Renal cortical epithelial cell (primary cell): ENCODE measurements at places on chromosomes 11 and 22. TPM values are rescaled to one million over a fixed set of nuclear protein-coding genes. Genes with fewer than 3 reads are reported as not detected.

GRCh38 chr22:39175353-39176142 is 23.1 kb upstream of the CBX7 start:
- DNase-seq = no peak

The SYVN1 gene
- total RNA-seq = 17.2 and 49.8 TPM in 2 replicates

The CLCF1 gene
- 13.9 and 22.7 TPM in 2 replicates for total RNA-seq

- DNase-seq = no peak
Measured at GRCh38 chr11:46114378-46114777, 6.9 kb downstream of the PHF21A start.

DNA sequence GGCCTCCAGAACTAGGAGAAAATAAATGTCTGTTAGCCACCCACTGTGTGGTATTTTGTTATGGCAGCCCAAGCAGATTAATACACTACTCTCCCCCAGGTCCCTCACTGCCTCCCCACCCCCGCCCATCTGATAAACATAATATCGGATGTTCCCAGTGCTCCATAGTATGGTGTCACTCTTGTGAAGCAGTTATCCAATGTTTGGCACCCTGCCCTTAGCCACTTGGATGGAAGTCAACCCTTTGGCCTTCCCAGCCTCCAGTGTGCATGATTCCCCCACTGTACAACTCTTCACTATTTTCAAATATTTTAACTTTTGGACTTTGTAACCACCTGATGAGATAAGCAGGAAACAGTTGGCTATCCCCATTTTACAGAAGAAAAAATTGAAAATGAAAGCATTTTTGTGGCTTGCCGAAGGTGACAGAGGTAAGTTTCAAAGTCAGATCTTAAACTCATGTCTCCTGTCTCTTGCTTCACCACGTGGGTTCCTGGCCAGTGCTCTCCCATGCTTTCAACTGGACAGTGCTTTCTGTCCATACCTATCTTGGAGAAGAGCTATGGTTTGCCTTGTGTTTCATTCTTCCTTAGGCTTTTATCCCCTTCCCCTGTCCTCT is 53.2 kb downstream of the ALX4 start:
- no peak for DNase-seq

The FBXO7 gene
- 64.4 and 82.6 TPM in 2 replicates for total RNA-seq

The MUC6 gene
- not detected in 2 replicates for total RNA-seq

The DDTL gene
- 1.6 and 1.7 TPM in 2 replicates for total RNA-seq

DNA sequence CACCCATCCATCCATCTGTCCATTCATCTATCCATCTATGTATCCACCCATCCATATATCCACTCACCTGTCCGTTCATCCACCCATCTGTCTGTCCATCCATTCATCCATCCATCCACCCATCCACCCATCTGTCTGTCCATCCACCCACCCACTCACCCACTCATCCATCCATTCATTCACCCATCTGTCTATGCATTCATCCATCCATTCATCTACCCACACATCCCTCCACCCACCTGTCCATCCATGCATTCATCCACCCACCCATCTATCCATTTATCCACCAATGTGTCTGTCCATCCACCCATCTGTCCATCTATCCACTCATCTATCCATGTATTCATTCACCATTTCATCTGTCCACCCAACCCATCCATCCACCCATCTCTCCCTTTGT is 33.3 kb downstream of the NADSYN1 start:
- DNase-seq = no peak

The MMP3 gene
- not detected in 2 replicates for total RNA-seq

The PDGFD gene
- total RNA-seq = 4.2 and 8.7 TPM in 2 replicates

The CATSPERZ gene
- total RNA-seq = not detected in 2 replicates

The ALX4 gene
- total RNA-seq = not detected in 2 replicates

DNA sequence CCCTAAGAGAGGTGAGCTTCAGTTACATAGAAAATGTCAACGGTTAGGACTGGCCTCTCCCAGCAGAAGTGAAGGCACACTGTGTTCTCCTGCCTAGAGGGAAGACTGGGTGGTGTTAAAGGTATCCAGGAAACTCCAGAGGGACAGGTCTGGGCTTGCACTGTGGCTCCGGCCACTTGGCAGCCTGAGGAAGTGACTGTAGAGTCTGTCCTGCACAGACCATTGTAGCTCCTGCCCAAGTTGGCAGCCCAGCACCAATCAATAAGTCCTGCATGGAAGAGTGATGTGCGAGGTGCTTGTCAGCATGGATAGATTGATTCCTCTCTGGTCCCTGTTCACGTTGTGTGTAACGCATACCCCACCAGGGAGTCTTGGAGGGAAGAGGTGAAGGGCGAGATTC is 284.8 kb downstream of the TENM4 start:
- no peak for DNase-seq

The FGF3 gene
- not detected in 2 replicates for total RNA-seq

The IL17REL gene
- not detected in 2 replicates for total RNA-seq

DNA sequence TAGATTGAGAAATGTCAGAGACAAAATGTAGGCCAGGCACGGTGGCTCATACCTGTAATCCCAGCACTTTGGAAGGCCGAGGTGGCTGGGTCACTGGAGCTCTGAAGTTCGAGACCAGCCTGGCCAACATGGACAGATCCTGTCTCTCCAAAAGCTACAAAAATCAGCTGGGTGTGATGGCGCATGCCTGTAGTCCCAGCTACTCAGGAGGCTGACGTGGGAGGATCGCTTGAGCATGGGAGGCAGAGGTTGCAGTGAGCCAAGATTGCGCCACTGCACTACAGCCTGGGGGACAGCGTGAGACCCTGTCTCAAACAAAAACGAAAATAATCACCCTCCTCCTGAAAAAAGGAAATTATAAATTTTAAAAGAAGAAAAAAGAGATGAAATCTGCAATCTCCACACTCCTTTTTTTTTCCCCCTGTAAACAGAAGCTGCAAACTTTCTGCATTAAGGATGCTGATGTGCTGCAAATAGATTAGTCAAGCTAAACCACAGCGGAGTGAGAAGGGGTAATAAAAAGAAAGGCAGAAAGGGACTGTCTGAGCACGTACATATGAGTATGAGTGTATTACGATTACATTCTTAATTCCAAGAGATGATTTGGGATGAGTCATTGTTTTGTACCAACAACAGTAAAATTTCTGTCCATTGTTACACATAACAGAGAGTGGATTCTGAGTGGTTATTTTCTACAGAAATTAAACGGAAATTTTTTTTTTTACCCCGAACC is 87.3 kb downstream of the SIK3 start:
- DNase-seq = peak; percentile 86

DNA sequence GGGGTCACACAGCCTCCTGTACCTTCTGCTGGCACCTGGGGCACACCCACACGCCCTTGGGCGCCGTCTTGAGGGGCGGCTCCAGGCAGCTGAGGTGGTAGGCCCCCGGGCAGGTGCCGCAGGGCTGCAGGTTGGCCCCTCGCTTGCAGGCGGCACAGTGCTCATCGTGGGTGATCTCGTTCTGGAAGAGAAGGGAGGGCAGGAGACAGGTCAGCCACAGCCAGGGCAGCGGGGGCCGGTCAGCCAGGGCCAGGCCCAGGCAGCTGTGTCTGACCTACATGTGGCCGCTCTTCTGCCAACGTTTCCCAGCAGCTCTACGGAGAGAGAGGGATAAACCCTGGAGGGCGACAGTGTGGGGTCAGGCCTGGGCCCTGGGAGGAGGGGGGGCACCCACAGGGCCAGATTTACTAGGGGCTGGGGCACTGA is 121.9 kb downstream of the PHF21B start:
- no peak for DNase-seq

GRCh38 chr11:72446929-72447769 is 12.8 kb upstream of the CLPB start:
- DNase-seq = peak; percentile 78

The MMP13 gene
- total RNA-seq = not detected in 2 replicates

GRCh38 chr22:27151407-27151806 is 494.0 kb downstream of the MIAT start:
- no peak for DNase-seq

DNA sequence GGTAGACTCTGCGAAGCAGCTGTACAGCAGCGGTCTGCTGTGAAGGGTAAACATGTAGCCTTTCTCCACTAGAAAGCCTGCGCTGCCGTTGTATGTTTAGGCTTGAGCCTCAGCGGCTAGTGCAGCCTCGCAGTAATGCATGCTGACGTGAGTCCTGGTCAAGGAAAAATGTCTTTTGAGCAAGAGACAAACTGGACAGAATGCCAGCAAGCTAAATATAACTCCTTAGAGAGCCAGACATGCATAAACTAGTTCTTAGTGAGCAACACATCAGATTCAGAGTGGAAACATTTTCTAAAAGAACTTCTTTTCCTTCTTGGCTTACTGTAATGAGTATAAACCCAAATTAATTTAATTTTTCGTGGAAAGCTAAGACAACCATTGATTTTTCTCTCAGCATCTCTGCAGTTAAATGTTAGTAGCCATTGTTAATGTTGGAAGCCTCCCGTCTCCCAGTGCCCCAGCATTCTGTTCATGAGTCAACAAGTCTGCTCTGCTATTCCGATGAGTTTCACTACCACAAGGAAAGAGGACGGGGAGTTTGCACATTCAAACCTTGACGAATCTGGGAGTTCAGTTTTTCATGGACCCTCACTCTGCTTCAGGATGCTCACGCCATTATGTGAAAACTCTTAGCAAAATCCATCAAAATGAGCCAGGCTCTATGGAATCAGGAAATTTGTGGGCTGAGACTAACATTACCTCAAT is 51.4 kb downstream of the JAM3 start:
- DNase-seq = no peak

DNA sequence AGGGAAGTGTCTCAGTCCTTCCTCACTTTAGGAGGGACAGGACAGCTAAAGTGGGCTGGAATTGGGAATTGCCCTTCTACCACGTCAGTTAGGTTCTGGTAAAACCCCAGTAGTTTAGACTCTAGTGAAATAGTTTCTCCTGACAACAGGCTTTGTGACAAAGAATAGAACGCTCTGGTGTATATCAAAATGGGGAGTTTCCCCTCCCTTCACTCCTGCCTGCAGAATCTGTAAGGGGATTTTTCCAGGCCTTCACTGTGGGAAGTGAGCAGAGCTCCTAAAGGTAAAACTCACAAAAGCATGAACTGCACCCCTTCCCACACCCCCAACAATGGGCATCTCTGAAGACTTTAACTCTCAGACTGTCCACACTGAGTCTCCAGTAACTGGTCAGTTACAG is 460.9 kb upstream of the LRRC4C start:
- no peak for DNase-seq

The CDC42EP1 gene
- 20.8 and 42.7 TPM in 2 replicates for total RNA-seq

- no peak for DNase-seq
Measured at GRCh38 chr22:45197606-45198462, 34.1 kb downstream of the NUP50 start.

The TYR gene
- total RNA-seq = not detected in 2 replicates

DNA sequence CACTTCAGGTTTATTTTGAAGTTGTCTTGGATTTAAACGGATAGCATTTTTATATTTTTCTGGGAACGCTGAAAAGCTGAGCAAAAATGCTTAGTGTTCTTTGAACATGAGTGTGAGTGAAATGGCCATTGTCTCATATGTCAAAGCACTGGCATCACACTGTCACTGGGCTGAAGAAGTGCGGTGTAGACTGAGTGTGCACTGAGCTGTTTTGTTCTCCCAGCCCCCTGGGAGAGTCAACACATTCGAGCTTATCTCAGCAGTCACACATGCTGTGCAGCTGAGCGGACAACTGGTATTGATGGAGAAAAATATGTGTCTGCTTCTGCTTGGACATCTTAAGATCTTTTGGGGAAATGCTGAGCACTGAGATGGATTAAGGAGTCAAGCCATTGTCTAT is 90.8 kb downstream of the TECTA start:
- DNase-seq = no peak

DNA sequence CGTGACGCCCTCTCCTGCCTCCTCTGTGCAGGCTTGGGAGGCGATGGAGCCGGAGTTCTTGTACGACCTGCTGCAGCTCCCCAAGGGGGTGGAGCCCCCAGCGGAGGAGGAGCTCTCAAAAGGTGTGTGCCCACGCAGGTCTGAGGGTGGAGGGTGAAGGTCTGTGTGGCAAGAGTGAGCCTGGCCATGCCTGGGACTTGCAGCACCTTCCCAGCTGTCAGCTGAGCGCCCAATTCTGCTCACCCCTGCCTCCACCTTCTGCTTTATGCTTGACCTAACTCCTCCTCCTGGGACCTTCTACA is 2.5 kb downstream of the PARVG start:
- DNase-seq = no peak

The C11orf87 gene
- not detected in 2 replicates for total RNA-seq

GRCh38 chr11:40701027-40701426 is 758.4 kb downstream of the LRRC4C start:
- DNase-seq = no peak

DNA sequence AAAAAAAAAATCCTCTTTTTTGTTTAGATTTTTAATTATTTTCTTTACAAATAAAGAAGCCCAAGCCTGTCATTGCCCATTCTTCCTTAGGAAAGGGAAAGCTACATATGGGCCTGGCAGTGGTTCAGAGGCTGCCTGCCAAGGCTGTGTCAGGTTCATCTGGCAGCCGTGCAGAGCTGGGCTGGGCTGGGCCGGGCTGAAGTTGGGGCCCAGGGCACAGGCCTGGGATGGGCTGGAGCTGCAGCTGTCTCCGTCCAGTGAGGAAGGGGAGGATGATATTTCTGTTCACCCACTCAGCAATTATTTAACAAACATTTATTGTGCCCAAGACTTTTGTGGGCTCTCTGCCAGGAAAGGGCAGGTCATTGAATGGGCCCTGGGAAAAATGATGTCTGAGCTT is 4.6 kb downstream of the PRR5L start:
- no peak for DNase-seq

DNA sequence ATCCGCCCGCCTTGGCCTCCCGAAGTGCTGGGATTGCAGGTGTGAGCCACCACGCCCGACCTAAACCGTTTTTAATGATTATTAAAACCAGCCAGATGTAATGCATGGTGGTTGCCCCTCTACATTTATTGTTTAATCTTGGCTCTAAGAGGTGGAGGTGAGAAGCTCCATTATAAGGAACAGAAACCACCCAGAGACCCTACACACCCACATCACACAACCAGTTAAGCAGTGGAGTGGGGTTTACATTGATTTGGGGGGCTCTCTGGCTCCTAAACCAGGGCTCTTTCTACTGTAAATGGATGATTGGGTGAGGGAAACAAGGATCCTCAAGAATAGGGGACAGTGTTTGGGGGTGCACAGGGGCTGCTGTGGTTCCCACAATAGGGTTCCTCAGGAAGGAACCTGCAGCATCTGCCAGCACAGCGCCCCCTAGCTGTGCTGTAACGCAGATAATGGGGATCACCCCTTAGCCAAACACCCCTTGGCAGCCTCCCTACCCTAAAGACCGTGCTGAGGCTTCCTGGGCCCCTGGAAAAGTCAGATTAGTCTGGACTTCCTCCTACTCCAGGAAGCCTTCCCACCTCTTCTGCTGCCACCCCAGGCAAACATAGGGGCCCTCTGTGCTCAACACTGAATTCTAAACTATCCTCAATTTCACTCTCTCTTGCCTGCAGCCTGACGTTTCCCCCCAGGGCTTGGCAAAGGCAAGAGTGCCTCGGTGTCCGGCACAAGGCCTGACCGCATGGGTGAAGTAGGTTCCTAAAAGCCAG is 2.4 kb downstream of the MPST start:
- DNase-seq = peak; percentile 23

The SLC29A2 gene
- total RNA-seq = 1.4 and 5.3 TPM in 2 replicates

The ESAM gene
- total RNA-seq = 0.50 and 1.4 TPM in 2 replicates
